ENCODE measurements at places on chromosomes 3 and 15. TPM values are rescaled to one million over a fixed set of nuclear protein-coding genes. Genes with fewer than 3 reads are reported as not detected.

The ONECUT1 gene
- 1.5 TPM for total RNA-seq

The SLC2A2 gene
- total RNA-seq: not detected

The DNAH12 gene
- total RNA-seq: 1.7 TPM

The SPTBN5 gene
- 1.3 TPM for total RNA-seq

The TMIE gene
- total RNA-seq: 0.82 TPM

The SLC22A14 gene
- total RNA-seq: 0.82 TPM

The CNTN3 gene
- total RNA-seq: 16.2 TPM

The MYZAP gene
- total RNA-seq: 0.64 TPM

The SLC12A1 gene
- 4.0 TPM for total RNA-seq
